ENCODE measurements at places on chromosomes 5 and 9. TPM values are rescaled to one million over a fixed set of nuclear protein-coding genes. Genes with fewer than 3 reads are reported as not detected.

DNA sequence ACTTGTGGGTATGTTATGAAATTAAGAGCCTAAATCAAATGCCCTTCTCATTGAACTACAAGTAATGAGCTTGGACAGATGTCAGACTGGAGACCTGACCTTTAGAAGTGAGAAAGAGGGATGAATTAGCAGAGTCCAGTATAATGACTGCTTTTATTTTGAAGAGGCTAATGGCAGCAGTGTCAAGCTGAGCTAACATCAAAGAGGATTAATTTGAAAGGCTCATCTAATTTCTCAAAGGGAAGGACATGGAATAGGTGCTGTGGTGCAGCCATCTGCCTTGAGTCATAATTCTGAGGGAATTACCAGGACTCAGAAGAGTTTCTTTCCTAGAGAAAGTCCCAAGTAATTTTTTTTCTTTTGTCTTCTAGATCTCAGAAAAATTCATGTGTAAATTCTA lies 57.6 kb downstream of the FAM81B start:
- no peak for DNase-seq

DNA sequence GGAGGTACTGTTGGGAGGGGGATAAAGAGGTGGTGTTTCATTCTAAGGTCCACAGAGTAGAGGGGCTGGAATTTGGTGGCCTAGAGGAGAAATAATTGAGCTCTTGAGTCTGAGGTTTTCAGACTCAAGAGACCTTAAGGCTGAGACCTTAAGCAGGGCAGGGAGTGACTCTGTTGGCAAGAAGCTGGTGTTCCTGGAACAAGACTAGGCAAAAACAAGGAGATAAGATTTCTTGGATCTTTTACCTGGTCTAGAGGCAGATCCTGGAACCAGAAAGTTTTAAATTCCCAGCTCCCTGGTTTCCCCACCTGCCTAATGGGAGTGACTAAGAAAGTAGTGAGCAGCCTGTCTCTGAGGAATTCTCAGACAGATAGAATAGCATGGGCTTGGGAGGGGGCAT lies 4.1 kb upstream of the CCL21 start:
- DNase-seq = no peak

DNA sequence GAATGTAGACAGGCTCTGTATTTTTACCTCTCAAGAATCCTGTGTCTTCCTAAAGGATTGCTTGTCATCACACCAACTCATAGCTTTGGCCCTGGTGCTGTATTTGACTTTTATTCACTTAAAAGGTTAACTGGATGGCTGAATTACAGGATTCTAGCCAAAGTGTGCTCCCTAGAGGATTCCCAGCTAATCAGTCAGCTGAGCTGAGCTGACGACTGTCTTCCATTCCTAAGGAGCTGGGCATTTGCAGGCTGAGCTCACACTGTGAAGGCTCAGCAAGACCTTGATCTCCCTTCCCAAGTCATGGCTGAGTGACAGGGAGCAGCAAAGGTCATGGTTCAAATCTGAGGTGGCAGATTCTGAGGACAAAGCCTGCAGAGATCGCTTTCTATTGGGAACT lies 59.0 kb upstream of the PALM2AKAP2 start:
- DNase-seq = no peak

The NR5A1 gene
- not detected for total RNA-seq

DNA sequence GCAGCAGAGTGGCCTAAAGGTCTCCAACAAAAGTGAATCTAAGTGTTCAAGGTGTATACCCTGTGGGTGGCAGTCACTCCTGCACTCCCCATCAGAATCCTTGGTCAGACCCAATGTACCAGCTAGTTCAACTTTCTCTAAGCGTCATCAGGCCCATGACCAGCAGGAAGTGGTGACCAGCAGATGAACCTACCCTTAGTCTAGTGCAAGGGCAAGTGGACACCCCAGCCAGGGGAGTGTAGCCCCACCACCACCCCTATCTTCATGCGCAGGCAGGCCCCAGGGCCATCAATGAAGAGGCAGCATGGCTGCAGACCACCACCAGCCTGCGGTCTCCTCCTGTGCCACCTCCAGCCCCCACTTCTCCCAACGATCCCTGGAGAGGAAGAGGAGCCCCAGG lies 213.1 kb downstream of the AGTPBP1 start:
- DNase-seq = no peak

The ZBTB34 gene
- total RNA-seq = 11.2 TPM

GRCh38 chr5:110900829-110901228 lies 162.0 kb downstream of the SLC25A46 start:
- DNase-seq = peak; percentile 47

The PKD2L2 gene
- total RNA-seq = not detected

GRCh38 chr9:92543972-92544371 lies 8.2 kb upstream of the ECM2 start:
- DNase-seq = no peak

DNA sequence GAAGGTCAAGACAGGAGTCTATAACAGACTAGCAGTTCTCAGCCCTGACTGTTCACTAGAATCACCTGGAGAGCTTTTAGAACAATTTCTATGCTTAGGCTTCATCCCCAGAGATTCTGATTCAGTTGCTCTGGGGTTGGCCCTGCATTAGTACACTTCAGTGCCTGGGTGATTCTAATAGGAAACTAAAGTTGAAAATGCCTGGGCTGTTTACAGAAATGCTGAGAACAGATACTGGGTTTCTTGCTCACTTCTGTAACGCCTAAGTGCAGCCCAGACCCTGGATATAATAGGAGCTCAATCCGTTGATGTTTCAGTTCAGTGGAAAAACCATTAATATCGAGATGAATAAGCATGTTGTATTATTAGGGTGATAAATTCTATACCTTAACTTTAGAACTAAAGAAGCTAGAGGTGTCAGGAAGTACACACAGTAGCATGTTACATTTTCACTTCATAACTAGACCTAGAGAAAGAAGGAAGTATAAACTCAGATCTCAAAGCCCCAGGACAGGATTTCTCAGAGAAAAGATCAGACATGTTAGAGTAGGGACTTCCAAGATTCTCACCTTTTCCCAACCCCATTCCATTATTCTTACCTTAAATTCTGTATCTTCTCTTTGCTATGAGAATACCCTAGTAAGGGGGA lies 20.4 kb downstream of the HAVCR2 start:
- DNase-seq = no peak

The DAB2IP gene
- total RNA-seq = 51.1 TPM

DNA sequence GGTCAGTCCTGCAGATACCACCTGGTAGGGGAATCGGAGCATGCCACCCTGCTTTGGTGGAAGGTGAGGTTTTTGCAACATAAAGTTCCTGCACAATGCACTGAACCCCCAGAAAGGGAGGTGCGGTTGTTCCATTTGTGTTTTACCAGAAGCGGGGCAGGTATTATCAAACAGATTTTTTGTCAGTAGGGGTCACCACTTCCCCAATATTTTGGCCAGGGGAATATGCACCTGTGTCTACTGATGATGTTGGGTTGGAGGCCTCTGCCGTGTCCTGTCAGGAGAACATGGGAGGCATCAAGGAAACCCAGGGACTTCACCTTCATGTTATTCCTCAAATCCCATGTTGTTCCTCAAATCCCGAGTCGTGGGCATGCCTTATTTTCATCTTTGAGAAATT lies 438.7 kb downstream of the NTRK2 start:
- no peak for DNase-seq

The DAP gene
- 77.7 TPM for total RNA-seq

- no peak for DNase-seq
These were observed 86.1 kb upstream of the NFIB start for GRCh38 chr9:14399756-14400657.

The NRG2 gene
- total RNA-seq = not detected

- no peak for DNase-seq
These were observed at the start of gene CIZ1 for GRCh38 chr9:128191406-128192046. Gene CIZ1 (minus strand): TSS chr9:128191572. CDS start chr9:128190857, 715 bp downstream.

DNA sequence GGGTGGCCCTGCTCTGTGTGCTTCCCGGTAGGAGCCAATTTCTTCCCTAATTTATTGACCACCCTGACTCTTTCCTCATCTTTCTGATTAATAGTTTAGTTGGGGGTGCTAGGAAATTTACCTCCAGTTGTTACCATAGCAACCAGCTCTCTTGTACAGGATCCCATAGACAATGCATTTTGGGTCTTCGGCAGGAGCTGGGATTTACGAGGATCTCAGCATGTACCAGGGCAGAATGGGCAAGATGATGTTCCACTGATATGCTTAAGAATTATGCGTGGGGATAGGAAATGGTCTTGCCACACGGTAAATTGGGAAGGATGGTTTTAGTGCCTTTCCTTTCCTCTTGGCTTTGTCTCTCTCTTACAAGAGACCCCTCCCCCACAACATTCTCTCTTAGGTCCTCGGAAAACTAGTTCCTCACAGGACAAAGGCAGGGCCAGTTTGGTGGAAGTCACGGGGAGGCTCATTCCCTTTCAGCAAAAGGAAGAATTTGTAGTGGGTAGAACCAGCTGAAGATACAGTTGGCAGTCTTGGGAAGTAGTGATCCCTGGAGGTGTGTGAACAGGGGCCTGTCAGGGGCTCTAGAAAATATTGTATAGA lies 133.4 kb upstream of the SHB start:
- no peak for DNase-seq

DNA sequence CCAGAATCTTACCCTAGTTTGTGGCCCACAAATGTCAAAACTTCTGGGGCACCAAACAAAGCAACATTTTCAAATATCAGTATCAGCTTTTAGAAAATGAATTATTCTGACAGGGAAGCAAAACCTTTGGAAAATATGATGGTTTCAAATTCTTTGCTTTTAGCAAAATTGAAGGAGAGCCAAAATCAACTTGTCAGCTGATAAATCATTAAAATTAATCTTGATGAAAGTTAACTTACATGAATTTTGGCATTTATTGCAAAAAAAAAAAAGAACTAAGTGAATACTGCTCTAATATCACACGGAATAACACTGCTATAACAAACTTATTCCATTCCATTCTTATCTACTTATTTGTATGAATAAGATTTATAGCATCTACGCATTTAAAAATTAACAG lies 158.1 kb upstream of the TARS1 start:
- no peak for DNase-seq

The WDR38 gene
- total RNA-seq = not detected

The ABL1 gene
- 83.7 TPM for total RNA-seq

DNA sequence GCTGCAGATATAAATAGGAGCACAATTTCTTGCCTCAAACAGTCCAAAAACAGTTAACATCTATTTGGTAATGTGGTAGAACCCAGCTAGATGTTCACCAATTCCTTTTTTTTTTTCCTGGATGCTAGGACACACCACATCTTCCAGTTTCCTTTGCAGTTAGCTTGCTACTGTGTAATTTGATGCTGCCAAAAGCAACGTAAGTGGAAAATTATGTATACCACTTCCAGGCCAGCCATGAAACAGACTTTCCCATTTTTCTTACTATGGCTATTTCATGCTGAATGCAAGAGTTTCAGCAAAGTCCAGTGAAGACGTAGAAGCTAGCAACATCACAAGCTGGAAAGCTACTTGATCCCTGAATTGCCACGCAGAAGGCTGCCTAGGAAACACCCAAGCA lies 667.2 kb downstream of the TLE1 start:
- DNase-seq = no peak

DNA sequence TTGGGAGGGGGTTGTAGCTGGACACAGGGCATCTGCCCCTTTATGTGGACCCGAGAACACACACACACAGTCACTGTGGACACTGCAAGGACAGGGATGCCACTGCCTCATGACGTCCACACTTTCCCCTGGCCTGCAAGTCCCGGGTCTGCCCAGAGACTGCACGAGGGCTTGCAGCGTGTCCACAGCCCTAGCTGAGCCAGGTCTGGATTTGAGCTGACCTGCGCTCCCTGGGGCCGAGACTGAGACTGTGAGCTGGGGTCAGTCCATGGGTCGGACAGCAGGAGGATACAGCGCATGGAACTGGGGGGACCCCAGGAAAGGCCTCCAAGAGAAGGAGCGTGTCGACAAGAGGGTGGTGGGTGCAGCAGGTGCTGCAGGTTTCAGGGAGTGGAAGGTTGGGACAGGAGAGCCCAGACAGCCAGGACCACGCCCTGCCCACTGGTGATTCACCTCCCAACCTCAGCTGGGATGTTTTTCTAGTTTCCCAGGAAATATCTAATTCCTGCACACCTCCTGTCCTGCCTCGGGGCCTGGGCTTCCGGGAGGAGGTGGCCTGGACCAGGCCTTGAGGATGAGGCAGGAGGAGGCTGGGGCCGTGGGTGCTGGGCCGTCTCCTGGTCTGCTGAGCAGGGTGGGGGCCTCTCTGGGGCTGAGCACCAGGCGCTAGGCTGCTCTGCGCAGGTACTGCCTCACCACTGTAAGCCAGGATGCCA lies 806 bp upstream of the RNF224 start:
- no peak for DNase-seq

GRCh38 chr9:136694163-136694871 lies 7.1 kb upstream of the AGPAT2 start:
- DNase-seq = no peak

DNA sequence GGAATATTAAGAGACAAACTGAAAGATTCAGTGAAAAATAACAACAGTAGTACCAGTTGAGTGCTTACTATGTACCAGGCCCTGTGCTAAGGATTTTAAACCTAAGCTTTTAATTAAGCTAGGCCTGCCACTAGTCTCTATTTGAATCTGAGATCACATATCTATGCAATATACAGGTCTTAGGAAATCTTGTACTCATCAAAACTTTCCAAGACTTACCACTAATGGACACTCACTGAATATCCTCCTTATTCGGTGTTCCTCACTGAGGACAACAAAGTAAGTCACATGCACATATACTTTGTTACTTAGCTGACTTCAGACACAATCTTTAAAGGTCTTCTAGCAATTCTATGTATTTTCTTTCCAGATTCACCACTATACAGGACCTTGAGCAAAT lies 32.6 kb downstream of the DIAPH1 start:
- no peak for DNase-seq

- no peak for DNase-seq
These were observed 370.9 kb downstream of the DIRAS2 start for GRCh38 chr9:90271707-90272106.

The NME5 gene
- total RNA-seq = 7.9 TPM

DNA sequence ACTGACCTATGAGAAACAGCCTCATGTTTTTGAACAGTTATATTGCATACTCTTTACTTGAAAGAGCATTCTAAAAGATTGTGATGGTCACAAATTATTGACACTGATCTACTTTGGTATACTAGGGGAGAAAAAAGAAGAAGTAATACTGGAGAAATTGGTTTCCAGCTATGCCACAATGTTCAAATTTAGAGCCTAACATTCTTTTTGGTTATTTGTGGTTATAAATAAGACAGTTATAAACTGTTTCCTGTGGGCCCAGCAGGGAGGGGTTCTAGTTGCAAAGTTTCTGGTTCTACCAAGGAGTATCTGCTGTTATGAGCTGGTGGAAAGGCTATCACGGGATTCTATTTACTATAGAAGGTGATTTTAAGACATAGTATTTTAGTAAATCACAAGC lies 4.8 kb downstream of the CWC27 start:
- DNase-seq = no peak

DNA sequence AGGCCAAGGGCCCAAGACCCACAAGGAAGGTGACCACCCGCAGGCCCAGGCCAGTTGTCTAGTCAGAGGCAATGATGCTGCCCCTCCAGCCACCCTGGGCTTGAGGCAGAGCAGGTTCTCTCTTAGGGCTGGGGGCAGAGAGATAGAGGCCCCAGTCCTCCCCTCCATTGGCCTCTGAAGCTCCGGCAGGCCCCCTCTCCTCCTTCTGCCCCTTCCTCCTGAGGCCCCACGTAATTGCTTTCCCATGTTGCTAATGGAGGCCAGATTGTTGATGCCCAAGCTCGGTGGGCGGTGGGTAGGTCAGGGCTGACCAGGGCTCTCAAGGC lies 26.6 kb upstream of the ENHO start:
- no peak for DNase-seq

The SPATA31A7 gene
- not detected for total RNA-seq

GRCh38 chr5:37787742-37788141 lies 52.1 kb downstream of the GDNF start:
- DNase-seq = no peak
